ENCODE measurements at places on chromosomes 11 and 22.

DNA sequence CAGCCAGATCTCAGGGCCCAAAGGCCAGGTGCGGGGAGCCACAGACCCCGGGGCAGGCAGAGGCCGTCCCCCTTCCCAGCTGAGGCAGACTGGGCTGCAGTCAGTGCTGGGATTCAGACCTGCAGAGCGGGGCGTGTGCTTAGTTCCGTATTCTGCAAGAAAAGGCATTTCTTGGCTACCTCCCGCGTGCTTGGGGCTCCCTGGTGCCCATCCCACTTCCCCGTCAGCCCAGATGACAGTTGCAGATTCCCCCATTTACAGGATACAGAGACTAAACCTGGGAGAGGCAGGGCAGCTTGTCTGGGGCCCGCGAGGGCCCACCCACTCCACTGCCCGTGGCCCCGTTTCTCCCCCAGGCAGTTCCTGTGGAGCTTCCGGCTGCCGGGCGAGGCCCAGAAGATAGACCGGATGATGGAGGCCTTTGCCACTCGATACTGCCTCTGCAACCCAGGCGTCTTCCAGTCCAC is 18.3 kb downstream of the CYTH4 start:
- DNase-seq, result no peak

GRCh38 chr11:66264914-66265313 is 3.5 kb upstream of the RAB1B start:
- DNase-seq, result no peak

DNA sequence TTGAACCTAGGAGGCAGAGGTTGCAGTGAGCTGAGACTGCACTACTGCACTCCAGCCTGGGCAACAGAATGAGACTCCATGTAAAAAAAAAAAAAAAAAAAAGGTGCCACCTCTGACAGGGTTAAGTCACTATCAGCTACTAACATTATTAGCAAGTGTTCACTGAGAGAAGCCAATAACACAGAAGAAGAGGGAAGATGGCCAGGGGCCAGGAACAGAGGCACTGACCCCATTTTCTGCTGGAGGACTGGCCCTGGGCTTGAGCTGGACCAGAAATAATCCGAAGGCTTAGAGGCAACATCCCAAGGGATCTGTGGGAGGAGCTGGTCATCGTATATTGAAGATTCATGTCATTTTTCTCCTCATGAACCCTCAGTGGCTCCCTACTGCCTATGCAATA is 5.0 kb downstream of the SLC5A1 start:
- no peak for DNase-seq

DNA sequence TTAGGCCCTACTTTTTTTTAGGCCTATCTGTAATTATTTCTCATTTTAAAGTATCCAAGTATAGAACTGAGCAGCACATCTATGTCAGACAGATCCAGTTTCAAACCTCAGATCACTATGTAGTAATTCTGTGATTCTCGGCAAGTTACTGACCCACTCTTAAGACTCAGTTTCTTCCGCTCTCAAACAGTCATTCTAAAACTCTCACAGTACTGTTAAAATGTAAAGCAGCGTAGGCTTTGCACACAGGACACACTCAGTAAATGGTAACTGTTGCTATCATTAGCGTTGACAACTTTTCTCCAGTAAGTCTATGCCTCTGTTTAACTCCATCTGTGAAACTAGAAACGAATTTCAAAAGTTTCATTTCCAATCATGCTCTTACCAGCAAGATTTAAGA is 277.1 kb downstream of the TTC28 start:
- DNase-seq, result no peak

DNA sequence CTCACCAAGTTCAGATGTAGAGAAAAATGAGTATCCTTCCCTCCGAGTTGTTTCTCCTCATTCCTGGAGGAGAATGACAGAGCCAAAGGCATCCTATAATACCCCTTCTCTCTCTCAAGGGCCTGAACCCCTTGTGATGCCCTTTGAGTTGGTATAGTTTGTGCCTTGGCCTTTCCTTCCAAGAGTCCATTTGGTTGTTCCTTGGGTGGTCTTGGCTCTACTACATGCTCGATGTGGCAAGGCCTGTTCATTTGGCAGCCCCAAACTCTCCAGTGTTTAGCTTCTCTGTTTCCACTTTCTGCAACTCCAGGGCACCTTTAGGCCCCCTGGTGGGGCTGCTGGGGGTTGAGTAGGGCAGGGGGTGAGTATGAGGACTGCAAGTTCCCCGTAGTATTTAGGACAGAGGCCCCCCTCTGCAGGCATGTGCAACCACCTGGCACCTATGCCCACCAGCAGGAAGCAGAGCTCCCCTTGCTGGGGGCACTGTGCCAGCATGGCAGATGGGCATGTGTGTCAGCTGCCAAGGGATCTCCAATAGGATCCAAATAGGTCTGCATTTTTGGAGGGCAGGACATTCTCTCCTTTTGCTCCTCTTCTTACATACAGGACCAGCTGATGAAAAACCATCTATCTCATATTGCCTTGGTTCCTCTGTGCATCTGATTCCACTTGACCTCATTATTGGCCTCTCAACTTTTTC is 217.2 kb upstream of the CADM1 start:
- no peak for DNase-seq

GRCh38 chr11:68979931-68980775 is 633 bp downstream of the MRGPRD start:
- no peak for DNase-seq

GRCh38 chr11:28632338-28632737 is 524.1 kb downstream of the METTL15 start:
- no peak for DNase-seq

DNA sequence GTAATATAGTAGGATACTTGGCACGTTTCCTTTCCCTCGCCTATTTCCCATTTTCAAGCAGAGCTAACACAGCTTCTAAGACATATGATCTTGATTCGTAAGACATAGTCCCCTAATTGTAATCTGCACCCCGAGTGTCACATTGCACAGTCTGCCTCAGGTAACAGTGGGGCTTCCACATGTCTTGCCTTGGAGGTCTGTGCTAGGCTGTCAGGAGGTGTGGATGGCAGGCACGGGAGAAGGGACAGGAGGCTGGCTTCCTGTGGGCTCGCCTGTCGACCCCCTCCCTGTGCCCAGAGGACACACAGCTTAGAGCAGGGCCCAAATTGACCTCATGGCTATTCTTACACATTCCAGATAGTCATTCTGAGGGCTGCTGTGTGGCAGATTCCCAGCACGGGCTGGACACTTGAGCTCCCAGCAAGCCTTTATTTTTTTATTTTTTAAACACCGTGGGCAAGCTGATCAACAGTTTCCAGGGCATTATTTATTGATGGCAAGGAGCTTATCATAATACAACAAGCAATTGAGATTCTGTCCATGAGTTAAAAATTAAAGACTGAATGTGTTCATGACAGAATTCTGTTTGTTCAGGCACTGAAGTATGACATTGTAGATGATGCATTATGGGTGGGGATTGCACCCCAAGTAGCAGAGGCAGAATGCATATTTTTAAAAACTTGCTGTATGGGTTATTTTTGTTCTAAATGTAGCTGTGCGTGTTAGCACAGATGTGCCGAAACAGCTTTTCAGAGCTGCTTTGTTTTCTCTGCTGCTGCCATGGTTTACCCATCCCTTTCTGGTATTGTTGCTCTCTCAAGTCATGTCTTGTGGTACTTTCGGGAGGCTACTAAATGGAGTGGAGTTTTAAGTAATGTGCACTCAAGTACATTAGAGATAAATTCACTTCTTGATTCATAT is 113.0 kb downstream of the ATXN10 start:
- DNase-seq, result no peak

- DNase-seq, result no peak
These were observed 1.3 kb upstream of the ZBTB16 start for GRCh38 chr11:114058026-114058706.

- DNase-seq, result no peak
These were observed 53.3 kb downstream of the FLRT1 start for GRCh38 chr11:64089027-64089360.

DNA sequence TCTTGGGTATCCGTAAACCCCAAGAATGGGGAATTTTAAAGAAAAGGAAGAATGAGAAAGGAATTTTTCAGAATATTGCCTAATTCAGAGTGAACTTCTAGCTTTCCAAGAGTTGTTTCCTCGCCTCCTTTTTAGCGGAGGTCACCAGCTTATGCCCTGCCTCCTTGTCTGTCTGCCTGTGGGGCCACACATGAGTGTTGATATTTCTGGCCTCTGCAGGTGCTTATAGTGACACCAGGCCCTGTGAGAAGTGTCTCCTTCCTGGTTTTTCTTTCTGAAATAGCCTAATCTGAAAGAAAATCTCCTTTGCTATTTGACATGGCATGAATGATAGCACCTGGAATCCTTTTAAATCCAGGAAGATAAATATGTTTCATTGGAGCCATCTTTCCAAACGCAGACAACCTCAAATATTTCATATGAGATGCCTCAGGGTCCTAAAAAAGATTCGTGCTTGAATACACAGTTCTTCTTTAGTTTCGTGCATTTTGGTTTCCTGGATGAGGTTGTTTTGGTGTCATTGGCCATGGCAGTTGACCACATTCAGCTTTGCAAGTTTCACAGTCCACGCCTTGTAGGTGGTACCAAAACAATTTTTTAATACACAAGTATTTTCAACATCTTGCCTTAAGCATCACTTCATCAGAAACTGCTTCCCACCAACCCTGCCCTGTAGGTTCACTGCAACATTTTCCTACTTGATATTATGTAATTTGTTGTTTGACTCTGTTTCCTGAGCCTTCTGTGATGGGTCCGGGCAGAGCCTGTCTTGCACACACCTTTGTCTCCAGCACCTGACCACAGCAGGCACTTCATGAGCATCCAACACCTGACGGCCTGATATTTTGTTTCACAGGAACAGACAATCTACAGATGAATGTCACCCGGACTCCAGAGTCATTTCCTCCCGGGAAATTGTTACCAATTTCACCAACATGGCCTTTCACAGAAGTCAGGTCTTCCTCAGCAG is 159.4 kb downstream of the C11orf91 start:
- DNase-seq, result no peak

DNA sequence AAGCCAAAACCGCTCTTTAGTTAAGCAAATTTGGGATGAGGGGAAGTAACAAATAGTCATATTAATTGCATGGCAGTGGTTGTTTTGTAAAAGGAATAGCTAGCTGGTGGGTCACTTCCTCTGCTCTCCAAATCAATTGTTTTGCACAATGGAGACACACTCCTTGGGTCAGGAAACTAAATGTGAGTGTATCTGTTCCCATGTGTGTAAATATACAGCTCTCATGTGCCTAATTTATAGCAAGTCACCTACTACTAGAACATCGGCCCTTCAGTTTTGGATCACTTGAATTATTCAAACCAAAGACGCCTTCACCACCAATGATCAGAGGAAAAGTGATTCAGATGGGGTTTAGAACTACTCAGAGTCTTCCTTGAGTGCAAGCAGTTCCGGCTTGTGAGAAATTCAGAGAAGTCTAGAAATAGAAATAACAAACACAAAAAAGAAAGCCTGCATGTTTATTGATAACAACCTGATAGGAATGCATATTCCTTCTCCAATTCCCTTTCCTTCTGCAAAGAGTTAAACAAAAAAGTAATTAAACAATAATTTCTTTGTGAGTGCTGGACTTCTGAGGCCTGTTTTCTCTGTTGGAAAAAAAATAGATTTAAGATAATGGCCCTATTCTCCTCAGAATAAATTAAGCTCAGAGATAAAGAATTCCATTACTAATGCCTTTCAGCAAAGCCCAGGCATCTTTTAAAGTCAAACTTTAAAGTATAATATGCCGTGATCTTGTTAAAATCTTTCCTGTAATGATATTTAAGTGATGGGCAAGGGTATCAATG is 100.4 kb downstream of the KIRREL3 start:
- DNase-seq, result no peak

- no peak for DNase-seq
These were observed 17.0 kb upstream of the NUCB2 start for GRCh38 chr11:17259519-17259918.

- peak; percentile 65 for DNase-seq
These were observed at the start of gene SLC15A3 for GRCh38 chr11:60951904-60952741. Gene SLC15A3, minus strand, starts transcription at chr11:60952176. Its CDS starts 625 bp downstream, at chr11:60951551.

- DNase-seq, result no peak
These were observed 653 bp downstream of the NAGA start for GRCh38 chr22:42069801-42070516.

- no peak for DNase-seq
These were observed 5.7 kb upstream of the SIDT2 start for GRCh38 chr11:117172724-117173421.

DNA sequence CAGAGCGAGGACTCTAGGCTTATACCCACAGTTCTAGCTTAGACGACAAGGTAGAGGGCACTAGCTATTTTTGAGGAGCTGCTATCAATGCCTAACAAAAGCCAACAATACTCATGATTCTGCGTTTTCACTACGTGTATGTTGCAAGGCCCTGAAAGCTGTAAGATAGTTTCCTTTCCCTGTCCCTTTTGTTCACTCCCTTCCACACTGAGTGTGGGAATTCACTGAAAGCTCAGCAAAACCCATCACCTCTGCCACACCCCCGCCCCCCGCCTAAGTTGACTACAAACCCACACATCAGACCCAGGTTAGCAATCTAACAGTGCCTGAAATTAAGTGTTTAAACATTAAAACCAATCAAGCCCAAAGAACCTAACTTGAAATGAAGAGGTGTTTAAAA is 6.2 kb upstream of the LDLRAD3 start:
- no peak for DNase-seq

DNA sequence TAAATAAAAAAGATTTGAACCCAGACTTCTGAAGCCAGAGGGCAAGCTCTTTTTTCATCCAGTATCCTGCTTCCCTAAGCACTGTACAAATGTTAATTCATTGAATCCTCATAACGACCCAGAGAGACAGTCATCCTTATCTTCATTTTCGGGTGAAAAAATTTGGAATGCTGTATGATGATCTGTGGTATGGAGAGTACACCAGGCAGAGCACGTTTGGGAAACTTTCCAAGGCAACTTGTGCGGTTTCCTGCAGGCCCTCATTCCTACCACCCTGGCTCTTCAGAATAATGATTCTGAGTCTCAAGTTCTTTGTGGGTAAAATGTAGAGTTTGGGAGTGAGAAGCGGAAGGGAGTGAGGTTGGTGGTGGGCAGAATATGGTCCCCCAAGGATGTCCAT is 177.9 kb upstream of the CADM1 start:
- no peak for DNase-seq

GRCh38 chr11:70871881-70872280 is 380.5 kb downstream of the SHANK2 start:
- DNase-seq, result no peak

GRCh38 chr11:10844356-10844755 is 13.5 kb downstream of the ZBED5 start:
- DNase-seq, result no peak

DNA sequence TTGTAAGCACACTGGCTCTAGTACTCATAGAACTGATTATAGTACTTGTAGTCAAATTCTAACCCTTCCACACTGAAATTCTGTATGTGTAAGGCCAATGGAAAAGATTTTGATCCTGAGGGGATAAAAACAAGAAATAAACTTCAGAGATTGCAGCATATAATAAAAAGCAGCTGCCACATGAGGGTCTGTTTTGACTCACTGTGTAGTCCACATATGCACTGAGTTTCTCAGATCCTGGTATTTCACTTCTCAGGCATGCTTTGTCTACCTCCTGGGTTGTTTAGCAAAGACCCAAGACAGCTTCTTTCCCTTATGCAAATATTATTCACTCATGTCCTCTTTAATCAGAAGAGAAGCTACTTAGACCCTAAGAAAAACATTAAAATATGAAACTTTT is 71.1 kb upstream of the SLC5A12 start:
- no peak for DNase-seq

GRCh38 chr11:69013009-69013951 is at the start of gene MRGPRF:
Gene MRGPRF, minus strand, starts transcription at chr11:69013246. Its CDS starts 3,345 bp downstream, at chr11:69009901.
- no peak for DNase-seq

GRCh38 chr11:48007677-48008076 is 27.3 kb downstream of the PTPRJ start:
- DNase-seq, result no peak

- DNase-seq, result no peak
These were observed 62.0 kb downstream of the YAP1 start for GRCh38 chr11:102172127-102172848.

- DNase-seq, result peak; percentile 47
These were observed 38.7 kb upstream of the TTC36 start for GRCh38 chr11:118488480-118489109.

Data from GM18507 (cell line).